ENCODE measurements at places on chromosomes 11 and 22.

GRCh38 chr11:109695696-109696095, 273.7 kb downstream of the C11orf87 start:
- ATAC-seq: no peak

- peak; percentile 84 for ATAC-seq
These were observed at the start of gene ARCN1 for GRCh38 chr11:118572061-118572980. Gene ARCN1 (plus strand): TSS chr11:118572409. CDS start chr11:118572548, 139 bp downstream.

DNA sequence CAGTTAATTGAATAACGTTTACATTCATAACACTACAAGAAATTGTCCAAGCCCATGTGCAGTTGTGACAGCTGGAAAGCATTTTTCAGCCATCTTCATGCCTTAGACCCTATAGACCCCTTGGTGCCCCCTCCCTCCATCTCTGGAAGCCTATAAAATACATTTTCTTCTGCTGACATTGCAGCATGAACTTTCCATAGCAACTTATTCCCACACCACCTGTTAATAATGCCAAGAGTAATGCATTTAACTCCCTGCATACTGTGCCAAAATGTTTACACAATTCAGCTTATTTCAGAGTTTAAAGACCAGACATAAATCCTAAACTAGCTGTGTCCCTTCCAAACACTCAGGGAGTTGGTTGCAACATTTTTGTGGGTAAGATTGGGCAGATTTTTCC, 143.0 kb upstream of the ARHGAP20 start:
- no peak for ATAC-seq

GRCh38 chr22:46761539-46762237, 762 bp upstream of the TBC1D22A start:
- no peak for ATAC-seq

GRCh38 chr22:24156141-24156912, 25.0 kb upstream of the SUSD2 start:
- peak; percentile 72 for ATAC-seq

DNA sequence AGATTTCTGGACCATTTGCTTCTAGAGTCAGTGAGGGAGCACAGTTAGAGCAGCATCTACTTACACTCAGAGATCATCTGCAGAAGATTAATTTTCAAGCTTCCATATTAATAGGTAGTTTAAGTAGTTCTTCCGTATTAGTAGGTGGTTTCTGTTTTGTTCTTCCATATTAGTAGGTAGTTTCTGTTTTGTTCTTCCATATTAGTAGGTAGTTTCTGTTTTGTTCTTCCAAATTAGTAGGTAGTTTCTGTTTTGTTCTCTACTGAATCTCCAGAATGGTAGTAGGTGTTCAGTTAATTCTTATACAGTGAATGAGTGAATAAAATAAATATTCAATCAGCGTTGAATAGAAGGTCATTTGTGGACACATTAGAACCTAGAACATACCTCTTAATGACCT, 175.7 kb downstream of the TMEM135 start:
- ATAC-seq: peak; percentile 85

GRCh38 chr22:45776313-45776585, 104.6 kb downstream of the ATXN10 start:
- no peak for ATAC-seq

DNA sequence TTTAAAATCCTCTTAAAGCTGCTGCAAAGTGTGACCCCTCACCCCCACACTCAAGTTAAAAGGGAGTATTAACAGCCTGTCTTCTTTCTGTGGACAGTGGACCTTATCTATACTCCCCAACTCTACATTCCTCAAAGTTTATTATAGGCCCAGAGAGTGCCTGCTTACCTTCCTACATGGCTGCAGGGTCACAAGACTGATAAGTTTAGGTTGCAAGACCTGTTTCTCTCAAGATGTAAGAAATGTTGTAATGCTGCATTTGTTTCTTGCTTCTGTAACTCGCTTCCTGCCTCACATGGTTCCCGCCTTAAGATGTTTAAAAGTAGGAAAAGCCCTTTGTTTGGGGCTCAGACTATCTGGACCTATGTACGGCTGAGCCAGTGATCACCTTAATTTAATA, 10.1 kb upstream of the NXPE1 start:
- no peak for ATAC-seq

- no peak for ATAC-seq
These were observed 4.9 kb downstream of the PPP1CA start for GRCh38 chr11:67396587-67397389.

GRCh38 chr11:12441231-12441861, 64.0 kb downstream of the PARVA start:
- no peak for ATAC-seq

DNA sequence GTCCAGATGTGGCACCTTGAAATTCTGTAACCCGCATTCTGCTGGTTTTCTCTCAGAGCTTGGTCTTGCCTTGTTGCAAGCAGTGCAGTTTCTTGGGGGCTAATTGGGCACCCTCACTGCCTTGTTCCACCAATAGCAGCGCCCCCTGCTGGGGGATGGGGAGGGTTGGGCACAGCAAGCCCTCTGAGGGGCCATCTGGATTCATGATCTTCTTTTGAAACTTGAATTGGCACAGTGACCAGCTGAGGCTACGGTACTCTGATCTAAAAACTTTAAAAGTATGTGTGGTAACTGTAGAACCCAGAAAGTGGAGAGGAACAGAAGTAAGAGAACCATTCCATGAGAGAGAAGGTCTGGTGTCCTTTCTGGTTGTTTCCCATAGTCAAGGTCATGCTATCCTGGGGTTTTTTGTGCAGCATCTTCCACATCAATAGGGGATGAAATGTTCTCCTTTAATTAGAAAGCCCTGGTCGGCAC, 64.2 kb downstream of the MED15 start:
- ATAC-seq: no peak

DNA sequence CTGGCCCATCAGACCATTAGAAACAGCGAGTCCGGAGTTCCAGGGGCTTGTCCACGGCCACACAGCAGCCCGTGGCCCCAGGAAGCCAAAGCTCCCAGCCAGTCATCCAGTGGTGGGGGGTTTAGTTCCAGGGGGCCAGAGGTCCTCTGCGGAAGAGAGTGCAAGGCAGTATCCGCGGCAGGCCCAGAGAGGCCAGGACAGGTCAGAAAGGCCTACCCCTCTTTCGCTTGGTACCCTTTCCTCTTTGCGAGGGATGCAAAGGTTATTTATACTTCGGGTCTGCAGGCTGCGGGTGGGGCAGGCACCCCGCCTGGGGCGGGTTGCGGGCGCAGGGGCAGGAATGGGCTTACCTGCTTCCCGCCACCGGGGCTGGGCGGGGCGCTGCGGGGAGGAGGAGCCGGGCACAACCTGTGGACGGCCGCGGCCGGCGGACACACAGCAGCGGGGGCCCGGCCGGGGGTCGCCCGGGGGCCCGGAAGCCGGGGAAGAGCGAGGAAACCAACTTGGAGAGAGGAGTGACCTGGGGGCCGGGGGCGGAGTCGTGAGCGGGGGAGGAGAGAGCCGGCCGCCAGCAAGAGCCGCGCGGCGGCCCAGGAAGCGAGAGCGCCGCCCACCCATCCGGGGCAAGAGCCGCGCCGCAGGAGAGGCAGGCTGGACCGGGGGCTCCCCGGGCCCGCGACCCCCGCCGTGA, at the start of gene SH3BP1:
TSS of gene SH3BP1 (plus strand) at position 600 of the 691 bp plus-strand sequence. CDS start 119 bp downstream, outside the sequence.
- ATAC-seq: peak; percentile 52

GRCh38 chr11:68011051-68011943, 1.2 kb downstream of the ALDH3B1 start:
- ATAC-seq: no peak

DNA sequence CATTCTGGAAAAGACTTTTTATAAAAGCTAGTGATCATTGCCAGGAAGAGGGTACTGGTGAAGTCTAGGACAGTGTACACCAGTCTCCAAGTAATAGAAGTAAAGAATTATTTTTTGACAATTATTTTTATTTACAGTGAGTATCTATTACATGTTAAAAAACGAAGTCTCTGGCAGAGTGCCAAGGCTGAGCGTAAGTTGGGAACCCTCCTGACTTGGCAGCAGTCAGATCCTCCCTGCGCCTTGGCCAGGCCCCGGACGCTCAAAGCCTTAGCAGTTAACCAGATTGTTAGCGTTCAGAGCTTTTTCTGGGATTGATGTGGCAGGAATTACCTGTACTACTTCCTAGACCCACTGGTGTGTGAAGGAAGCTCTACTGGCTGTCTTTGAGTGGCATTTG, 38.1 kb upstream of the CTTN start:
- no peak for ATAC-seq

GRCh38 chr22:33913188-33913587, 7.1 kb downstream of the LARGE1 start:
- ATAC-seq: no peak

DNA sequence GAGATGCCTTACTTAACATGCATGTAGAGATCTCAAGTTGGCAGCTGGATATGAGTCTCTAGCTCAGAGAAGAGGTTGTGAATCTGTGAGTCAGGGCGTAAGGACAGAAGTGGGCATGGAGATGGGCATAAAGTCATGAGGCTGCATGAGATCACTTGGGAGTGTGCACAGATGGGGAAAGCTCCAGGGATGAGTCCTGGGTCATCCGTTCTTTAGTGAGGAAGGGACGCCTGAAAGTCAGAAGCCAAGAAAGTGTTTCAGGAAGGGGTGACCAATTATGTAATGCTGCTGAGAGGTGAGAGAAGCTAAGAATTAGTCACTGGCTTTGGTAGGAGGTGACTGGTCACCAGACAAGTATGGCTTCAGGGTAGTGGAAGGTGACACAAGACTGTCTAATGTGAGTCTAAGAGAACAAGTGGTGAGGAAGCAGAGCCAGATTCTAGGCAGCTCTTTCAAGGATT, 6.7 kb downstream of the ACP2 start:
- peak; percentile 65 for ATAC-seq

DNA sequence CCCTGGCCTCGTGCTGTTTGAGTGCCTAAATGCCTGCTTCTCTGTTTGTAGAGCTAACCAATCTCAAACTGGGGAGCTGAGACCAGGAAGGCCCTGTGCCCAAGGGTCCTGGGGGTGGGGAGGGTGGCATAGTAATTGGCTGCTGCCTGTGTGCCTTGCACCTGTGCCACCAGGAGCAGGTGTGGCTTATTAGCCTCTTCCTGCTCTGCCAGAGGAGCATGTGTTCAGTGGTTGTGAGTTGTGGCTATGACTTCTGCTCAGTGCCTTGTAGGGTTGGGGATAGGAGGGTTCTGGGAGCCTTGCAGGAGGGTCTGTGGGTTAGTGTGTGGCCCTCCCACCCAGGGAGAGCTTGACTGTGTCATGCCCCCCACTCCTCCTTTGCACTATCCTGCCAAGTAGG, 109.2 kb downstream of the ZBTB16 start:
- no peak for ATAC-seq

DNA sequence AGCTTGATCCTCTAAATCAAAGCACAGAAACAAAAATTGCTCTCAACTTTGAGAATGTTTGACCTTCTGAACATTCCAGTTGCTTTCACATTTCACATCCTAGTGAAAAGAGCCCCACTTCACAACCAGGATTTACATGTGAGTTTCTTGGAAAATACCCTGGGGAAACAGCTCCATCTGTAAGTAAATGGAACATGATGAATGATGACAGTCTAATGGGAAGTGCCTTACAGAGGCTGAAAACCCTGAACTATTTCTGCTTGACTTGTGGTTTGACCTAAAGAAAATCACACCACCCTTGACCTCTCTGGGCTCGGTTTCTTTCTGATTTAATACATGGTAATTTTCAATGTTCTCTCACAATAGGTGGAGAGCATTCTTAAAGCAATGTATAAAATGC, 499.4 kb upstream of the API5 start:
- ATAC-seq: no peak

DNA sequence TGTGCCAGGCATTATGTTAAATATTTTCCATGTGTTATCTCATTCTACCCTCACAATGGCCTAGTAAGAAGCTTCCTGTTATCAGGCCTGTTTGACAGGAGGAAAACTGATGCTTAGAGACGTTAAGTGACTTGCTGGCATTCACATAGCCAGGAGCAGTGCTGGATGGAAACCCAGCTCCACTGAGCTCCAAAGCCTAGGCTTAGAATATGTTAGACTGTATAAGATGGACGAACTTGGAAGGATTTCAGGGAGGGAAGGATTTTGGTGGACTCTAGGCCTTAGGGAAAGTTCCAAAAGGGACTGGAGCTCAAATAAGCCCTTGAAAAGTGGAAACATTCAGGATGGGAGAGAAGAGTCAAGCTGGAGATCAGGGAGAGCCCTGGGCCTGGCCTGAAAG, 2.1 kb downstream of the CD44 start:
- no peak for ATAC-seq

GRCh38 chr22:39913886-39914285, 13.0 kb downstream of the GRAP2 start:
- no peak for ATAC-seq

GRCh38 chr11:32891657-32892354, 805 bp upstream of the QSER1 start:
- peak; percentile 30 for ATAC-seq

DNA sequence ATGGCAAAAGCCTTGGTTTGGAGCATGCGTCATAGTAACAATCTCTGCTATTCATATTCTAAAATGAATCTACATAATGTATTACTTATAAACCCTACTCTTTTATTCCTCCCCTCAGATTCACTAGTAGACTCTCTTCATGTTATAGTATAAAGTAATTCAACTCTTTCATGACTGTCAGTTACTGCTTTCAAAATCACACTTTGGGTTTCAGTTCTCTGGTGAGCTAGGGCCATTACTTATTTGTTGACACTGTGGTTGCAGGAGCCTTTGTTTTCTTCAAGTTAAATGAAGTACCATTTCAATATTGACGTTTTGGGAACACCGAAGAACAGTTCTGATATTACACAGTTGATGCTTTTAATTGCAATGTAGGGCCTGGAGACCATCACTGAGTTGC, 378.4 kb downstream of the DDX10 start:
- ATAC-seq: no peak

DNA sequence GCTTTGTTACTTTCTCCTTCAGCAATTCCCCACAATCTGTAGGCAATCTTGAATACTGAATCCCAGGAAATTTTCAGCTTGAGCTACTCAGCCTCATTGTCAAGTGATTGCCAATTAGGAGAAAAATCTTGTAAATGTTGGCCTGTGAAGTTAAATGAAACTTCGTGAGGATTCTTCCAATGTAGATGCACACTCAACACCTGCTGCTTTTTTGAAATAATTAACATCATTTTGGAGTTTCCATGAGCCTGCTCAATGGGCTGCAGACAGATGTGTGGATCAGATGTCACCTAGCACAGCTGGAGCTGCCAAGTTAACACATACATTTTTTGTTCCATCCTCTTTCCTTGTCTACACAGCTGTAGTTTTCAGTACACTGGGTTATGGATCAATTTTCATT, 645.6 kb upstream of the LUZP2 start:
- no peak for ATAC-seq

DNA sequence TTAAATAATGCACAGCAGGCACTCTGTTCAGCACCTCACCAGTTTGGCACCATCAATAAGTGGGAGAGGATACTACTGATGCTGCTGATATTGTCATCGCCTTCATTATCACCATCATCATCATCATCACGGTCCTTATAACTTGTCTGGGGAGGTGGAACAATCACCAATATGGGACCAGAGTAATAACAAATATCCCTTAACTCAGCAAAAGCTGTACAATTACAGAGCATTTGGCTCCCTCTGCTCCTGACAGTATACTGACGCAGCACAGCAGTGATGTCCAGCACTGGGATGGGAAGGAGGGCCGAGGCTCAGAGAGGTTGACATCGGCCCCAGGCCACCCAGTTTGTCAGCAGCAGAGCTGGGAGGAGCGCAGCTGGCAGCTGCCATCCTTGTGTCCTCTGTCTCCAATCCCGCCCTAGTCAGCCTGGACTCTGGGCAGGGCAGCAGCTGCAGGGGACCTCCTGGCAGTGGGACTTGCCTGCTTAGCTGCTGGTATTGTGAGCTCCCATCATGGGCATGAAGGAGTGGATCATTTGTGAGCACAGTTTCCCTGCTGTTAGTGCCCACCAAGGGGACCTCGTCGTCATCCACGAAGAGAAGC, 90.0 kb downstream of the DHCR7 start:
- no peak for ATAC-seq

GRCh38 chr11:122031813-122032212, 84.2 kb downstream of the BLID start:
- no peak for ATAC-seq

GRCh38 chr11:87840786-87841185, 334.5 kb downstream of the RAB38 start:
- ATAC-seq: no peak
